ENCODE measurements at places on chromosomes 13 and 19.

DNA sequence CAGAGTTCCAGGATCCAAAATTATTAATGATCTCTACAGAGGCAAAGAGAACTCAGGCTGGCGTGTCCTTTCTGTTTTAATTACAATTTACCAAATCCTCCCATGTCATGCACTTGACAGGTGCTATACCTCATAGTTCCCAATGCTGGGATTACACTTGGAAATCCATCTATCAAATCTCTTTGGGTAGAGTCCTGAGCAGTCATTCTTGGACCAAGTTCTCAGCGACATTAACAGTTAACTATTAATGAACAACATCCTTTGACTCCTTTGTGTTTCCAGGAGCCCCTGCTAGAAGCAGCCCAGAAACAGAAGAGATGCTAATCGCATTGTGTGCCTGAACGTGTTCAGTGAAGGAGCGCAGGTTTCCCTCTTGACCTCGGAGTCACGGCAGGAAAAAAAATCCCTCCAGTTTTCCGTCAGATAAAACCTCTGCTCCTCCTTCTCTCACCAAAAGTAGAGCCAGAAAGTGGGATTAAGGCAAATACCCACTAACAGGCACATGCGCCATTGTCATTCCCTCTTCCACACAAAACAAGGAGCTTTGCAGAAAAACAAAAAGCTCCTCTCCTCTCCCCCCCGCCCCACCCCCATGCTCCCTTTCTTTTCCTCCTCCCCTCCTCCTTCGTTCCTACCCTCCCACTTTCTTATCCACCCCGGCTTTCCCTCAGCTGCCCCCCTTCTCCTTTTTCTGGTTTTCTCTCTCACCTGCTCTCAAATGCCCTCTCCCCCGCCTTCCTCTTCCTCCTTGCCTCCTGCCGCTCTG, 224.7 kb downstream of the ZIC5 start:
- DNase-seq: no peak

- DNase-seq: no peak
These were observed 255.7 kb upstream of the KLHL1 start for GRCh38 chr13:70363991-70364390.

GRCh38 chr19:3577723-3578344, 5.1 kb downstream of the HMG20B start:
- DNase-seq: no peak

GRCh38 chr13:30313311-30313710, 6.0 kb upstream of the KATNAL1 start:
- no peak for DNase-seq

GRCh38 chr19:47609906-47610894, 1.3 kb downstream of the BICRA start:
- DNase-seq: peak; percentile 56

GRCh38 chr13:43529796-43530195, 257.0 kb downstream of the ENOX1 start:
- DNase-seq: no peak

DNA sequence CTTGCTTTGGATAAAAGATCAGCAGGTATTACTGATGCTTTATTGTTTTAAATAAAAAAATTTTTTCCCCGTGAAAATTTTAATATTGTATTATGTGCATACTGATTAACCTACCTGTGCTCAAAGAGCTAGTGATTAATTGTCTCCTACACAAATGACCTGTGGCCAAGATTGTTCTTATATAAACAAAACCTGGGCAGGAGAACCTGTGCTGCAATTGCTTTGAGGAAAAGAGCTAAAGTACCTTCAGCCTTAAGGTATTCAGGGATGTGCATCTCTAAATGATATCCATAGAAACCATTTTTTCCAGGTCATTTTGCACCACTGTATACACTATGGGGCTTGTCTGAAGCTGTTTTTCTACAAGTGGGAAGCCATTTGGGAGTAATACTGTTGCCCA, 1.2 kb downstream of the FRY start:
- no peak for DNase-seq

GRCh38 chr19:12806242-12807081, at the start of gene RNASEH2A:
Gene RNASEH2A, plus strand, starts transcription at chr19:12806584. Its CDS starts 90 bp downstream, at chr19:12806674.
- peak; percentile 83 for DNase-seq

GRCh38 chr13:56687131-56687530, 453.6 kb upstream of the PRR20A start:
- no peak for DNase-seq

DNA sequence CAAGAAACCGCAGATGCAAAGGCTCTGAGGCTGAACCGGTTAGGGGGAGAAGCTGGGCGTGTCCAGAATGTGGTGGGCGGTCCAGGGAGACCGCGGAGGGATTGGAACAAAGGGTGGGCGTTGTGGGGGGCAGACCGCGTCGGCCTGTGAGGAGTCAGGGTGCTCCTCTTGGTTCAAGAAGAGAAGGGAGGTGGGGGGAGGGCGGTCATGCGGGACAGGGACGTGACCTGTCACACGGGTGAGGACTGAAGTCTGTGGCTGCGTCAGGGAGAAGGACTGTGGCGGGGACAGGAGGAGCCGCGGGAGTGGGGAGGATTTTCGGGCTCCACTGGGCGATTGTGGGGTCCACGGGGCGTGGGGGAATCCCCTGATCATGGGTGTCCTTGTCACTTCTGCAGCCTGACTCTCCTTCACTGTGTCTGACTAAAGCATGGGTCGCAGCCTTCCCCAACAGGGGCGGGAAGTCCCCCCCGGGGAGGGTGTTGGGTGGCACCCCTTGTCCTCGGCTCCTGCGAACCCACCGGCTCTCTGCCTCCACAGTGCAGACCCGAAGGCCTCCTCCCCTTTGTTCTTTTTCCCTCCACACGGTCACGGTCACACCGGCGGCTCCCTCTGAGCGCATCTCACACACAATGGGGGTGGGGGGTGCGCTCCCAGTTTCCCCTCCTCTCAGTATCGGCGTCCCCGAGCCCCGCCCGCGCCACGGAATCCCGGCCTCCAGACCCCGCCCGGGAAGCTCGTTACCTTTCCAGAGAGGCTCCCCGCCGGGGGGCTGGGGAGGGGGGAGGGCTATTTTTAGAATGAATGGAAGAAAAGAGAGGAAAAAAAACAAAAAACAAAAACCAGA, 16.4 kb upstream of the KCNN1 start:
- DNase-seq: no peak

- DNase-seq: no peak
These were observed 19.8 kb downstream of the PEPD start for GRCh38 chr19:33501693-33502356.

DNA sequence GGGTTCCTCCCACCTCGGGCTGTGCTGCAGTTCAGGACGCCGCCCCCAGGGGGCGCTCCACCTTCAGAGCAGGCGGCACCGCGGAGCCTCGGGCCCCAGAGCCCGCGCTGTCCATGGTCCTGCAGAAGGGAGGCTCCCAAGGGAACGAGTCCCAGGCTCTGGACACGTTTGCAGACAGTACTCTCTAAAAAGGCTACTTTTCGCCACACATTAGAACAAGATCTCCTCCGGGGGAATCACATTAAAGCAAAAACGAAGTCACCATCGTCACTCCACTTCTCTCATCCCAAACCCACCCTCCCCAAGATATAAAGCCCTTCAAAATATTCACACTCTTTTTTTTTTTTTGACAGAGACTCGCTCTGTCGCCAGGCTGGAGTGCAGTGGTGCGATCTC, 4.6 kb upstream of the SIGLEC10 start:
- peak; percentile 79 for DNase-seq

DNA sequence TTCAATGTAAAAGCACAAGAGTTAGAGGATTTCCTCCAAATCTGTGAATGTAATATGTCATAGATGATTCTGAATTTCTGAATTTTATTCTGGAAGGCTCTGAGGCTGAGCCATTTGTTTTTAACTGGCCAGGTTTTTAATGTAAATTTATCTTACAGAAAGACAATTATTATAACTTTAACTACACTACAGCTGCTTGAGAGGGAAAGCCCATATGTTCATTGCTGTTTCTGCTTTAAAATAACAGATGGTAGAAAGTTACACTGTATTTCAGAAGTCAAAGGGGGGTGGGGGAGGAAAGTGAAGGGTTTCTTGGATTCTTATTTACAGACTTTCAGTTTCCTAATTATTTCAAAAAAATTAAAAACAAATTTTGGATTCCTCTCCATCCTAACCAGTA, 62.8 kb downstream of the DNAJC15 start:
- DNase-seq: no peak

GRCh38 chr13:81713201-81713600, 1372.3 kb upstream of the SPRY2 start:
- DNase-seq: no peak

- no peak for DNase-seq
These were observed 14.7 kb downstream of the KLF2 start for GRCh38 chr19:16339361-16339725.

GRCh38 chr19:16769385-16769784, 49.7 kb downstream of the NWD1 start:
- DNase-seq: no peak

DNA sequence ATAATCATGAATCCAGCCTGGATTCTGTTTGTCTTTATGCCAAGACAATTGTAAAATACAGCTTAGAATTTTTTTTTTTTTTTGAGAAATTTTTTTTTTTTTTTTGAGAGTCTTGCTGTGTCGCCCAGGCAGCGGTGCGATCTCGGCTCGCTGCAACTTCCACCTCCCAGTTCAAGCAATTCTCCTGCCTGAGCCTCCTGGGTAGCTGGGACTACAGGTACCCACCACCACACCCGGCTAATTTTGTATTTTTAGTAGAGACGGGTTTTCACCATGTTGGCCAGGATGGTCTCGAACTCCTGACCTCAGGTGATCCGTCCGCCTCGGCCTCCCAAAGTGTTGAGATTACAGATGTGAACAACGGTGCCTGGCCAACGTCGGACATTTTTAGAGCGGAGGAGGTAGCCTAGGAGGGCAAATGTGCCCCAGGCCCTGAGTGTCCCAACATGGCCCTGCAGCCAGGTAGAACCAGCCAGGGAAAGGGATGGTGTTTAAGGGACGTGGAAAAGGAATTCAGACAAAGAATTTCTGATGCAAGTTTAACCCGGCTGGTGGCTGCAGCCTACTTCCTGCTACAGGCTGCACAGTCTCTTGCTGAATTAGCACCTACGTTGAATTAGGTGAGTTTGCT, 89.8 kb downstream of the GNG7 start:
- DNase-seq: no peak

DNA sequence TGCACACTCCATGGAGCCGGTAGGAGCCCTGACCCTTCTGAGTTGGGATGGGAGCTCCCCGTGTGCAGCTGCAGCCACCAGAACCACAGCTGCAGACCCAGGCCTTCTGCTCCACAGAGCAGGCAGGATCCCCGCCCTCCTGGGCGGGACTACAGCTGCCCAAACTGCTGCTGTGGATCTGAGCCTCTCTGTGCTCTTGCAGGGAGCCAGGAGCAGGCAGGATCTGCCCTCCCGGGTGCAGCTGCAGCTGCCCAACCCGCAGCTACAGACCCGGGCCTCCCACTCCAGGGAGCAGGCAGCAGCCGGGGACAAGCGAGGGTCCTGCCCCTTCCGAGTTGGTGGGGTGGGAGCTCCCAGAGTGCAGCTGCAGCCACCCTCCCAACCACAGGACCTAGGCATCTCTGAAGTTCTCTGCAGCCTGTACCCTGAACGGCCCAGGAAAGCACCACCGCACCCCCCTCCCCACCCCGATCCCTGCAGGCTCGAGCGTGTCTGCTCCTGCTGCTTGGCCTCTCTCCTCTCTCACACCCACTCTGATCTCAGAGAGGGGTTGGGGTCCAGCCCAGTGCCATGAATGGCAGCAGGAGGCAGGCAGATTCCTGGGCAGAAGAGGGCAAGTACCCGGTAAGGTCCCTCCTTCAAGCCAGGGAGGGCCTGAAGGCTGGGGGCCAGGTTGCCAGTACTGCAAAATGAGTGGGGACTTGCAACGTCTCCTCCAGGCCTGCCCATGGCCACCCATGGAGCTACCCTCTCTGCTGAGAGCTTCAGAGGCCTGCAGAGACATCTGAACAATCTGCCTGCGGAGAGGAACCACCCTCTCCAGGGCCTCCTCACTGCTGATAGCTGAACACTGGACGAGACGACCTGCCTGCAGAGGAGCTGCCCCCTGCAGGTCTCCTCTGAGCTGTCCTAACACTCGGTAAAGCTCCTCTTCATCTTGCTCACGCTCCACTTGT, 16.4 kb upstream of the EMP3 start:
- peak; percentile 32 for DNase-seq

- peak; percentile 72 for DNase-seq
These were observed 108.7 kb downstream of the TEX29 start for GRCh38 chr13:111429064-111429558.

- DNase-seq: peak; percentile 82
These were observed 3.7 kb upstream of the SPIB start for GRCh38 chr19:50414864-50415660.

DNA sequence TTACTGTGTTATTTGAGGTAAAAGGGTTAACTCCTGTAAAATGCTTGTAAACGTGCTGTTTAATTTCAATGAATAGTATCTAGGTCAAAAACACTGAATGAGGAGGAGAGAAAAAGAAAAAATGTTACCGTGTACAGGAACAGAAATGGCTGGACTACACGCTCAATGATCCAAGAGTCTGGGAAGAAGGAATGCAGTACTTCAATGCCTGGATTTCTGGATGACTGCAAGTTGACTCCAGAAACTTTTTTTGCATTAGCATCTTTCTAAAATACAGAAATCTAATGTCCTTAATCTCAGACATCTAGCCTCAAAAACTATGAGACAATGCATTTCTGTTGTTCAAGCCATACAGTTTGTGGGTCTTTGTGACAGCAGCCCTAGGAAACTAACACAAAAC, 17.4 kb upstream of the IPO5 start:
- DNase-seq: no peak

GRCh38 chr19:33862981-33863380, 66.3 kb downstream of the KCTD15 start:
- DNase-seq: no peak

DNA sequence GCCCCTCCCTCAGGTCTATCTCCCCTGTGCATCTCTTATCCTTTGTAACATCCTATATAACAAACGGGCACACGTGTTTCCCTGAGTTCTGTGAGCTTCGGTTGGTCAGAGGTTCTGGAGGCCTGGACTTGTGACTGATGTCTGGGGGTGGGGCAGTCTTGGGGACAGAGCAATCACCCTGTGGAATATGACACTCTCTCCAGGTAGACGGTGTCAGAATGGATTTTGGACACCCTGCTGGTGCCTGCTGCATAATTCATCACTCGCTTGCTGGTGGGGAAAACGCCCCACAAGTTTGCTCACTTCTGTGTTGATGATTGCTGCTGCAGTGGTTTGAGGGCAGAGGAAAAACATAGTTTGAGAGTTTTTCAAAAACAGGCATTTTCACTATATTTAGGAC, 223.2 kb downstream of the UQCRFS1 start:
- no peak for DNase-seq

DNA sequence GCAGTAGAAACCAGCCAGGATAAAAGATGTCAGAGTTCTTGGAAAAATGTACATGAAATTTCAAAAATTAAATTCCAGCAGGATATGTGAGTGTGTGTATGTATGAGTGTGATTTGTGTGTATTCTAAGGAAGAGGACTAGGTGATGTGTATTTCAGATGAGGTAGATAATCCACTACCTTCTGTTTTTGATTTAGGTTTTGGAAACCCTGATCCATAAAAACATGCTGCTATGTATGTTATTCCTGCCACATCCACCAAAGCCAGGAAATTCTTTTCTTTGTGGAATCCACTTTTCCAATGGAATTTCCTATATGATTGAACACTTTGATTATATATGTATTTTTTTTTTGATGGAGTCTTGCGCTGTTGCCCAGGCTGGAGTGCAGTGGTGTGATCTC, 276.9 kb downstream of the UQCRFS1 start:
- DNase-seq: no peak

GRCh38 chr13:70795484-70795883, 687.2 kb upstream of the KLHL1 start:
- DNase-seq: peak; percentile 30

All from common myeloid progenitor, CD34-positive (primary cell).